ENCODE measurements at places on chromosomes 7 and 10.
A peak's percentile ranks its signal among the peaks of the same experiment; 100 is the strongest.

DNA sequence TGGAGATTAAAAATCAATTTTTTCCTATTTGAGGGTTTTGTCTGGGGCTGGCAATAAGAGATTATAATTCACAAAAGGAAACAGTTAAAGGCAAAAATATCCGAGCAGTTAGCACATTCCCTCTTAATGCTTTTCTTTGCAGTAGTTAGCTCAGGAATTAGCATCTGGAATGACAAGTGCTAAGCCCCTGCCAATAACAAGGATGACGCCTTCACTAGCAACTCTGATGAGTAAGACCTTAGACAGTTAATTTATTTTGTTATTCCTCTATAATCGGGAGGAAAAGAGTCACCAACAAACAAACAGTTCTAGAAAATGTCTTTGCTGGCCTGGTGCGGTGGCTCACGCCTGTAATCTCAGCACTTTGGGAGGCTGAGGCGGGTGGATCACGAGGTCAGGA lies 151.3 kb downstream of the TRIL start:
- no peak for DNase-seq

GRCh38 chr7:100396421-100396982 lies 23.2 kb downstream of the PILRA start:
- no peak for DNase-seq

DNA sequence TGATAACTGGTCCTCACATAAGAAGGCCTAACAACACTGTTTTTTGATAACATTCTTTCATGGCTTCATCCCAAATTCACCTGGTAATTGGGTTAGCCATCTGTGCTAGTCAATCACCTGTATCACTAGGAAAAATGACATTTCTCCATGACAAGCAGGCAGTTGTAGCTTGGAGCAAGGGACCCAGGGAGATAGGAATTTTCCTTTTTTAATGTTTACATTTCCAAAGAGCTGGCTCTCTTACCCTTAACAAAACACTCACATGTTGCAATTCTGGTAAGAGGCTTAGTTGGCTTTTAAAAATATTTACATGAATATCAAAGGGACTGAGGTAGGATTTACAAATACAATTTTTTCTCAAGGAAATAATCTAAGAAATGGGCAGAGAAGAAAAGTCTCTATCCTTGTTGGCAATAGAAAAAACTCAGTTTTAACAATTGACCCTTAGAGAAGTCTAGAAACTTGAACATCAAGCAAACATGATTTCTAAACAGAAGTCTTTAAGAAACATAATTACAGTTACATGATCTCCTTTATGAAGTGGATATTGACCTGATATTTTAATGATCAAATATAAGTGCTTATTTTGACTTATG lies 16.1 kb upstream of the AKR1C1 start:
- DNase-seq, result no peak

DNA sequence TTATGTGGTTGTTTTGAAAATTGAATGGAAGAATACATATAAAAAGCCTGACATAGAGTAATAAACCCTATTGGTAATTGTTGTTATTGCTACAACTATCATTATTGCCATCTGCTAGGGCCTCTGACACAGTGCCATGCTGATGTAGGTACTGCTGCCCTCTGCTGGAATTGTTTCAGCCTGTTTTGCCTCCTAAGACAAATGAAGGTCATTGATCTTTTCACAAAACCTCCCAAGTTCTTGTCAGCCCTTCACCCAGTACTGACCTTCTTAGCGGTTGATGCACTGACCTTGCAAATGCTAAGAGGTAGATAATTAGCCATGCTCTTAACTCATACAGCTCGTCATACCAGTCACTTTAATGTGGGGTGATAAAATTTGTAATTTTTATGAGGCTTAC lies 975.2 kb downstream of the SORCS1 start:
- no peak for DNase-seq

- DNase-seq, result no peak
Measured at GRCh38 chr7:1700536-1701333, 30.7 kb downstream of the ELFN1 start.

DNA sequence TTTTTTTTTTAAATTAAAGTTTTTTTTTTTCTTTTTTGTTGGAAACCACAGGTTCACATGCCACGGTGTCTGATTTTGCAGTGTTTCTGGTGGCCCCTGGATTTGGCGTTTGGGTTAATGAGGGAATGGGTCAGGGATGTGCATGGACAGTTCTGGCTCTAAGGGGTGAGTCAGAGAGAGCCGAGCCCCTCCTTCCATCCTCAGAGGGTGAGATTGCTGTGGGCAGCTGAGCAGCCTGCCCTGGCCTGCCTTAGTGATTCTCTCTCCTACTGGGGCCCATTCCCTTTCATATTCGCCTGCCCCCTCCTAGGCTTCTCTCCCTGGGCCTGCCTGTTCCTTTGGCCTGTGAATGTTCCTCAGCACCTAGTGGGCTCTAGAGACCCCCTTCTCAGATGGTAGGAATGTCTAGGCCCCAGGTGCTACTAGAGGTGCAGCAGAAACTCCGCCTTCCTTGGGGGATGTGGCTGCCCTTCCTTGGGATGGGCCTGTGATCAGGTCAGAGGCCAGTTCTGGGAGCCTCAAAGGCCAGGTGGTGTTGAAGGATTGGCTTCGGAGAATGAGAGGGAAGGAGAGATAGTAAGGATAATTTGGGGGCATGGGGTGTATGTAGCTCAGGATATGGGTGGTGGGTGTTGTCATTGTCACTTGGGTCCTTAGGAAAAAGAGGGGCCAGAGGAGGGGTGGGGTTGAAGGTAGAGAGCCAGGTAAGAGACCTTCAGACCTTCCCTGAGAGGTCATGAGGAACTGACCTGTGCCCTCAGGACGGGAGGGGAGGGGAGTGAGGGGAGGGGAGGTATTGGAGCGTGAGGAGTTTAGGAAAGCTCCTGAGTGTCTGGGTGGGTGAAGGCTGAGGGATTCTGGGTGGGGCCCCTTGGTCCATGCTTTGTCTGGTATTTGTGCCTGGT lies 19.8 kb downstream of the TSPAN14 start:
- no peak for DNase-seq

GRCh38 chr7:34277016-34277802 lies 371.9 kb downstream of the BMPER start:
- DNase-seq, result no peak

- no peak for DNase-seq
Measured at GRCh38 chr10:80205477-80206276, at the start of gene ANXA11. ANXA11 (minus strand) TSS chr10:80205537; CDS start chr10:80172861, 32,676 bp downstream.

DNA sequence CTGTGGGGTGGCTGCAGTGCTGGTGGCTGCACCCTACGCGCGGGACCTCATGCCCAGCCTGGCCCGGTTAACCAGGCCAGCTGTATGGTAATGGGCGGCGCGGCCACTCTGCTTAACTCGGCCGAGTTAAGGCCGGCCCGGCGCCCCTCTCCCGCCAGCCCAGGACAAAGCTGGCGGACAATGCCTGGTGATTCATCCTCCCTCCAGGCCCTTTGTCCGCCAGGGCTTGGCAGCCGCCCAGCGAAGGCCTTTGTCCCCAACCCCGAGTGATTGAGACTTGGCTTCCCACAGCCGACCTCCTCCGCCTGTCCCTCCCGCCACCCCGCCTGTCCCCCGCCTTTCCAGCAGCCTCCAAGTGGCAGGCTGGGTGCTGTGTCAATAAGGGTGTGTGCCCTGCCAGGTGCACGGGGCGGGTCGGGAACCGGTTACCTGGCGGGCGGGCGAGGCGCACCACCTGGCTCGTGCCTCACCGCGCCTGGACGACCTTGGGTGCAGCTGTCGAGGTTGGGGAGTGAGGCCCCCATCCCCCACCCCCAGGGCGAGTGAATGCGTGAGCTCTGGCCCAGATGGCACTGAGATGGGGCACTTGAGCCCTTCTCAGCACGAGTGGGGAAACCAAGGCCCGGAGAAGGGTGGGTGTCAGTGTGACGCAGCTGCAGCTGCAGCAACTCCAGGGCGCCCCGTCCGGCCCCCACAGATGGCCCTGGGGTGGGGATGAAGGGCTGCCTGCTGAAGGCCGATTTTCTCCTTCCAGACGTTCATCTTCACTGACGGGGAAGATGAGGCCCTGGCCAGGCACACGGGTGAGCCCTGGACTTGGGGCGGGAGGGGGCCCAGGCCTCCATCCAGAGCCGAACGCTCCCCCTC lies 4.6 kb downstream of the LFNG start:
- DNase-seq, result peak; percentile 78

GRCh38 chr7:36600869-36601530 lies 123.3 kb downstream of the AOAH start:
- no peak for DNase-seq

DNA sequence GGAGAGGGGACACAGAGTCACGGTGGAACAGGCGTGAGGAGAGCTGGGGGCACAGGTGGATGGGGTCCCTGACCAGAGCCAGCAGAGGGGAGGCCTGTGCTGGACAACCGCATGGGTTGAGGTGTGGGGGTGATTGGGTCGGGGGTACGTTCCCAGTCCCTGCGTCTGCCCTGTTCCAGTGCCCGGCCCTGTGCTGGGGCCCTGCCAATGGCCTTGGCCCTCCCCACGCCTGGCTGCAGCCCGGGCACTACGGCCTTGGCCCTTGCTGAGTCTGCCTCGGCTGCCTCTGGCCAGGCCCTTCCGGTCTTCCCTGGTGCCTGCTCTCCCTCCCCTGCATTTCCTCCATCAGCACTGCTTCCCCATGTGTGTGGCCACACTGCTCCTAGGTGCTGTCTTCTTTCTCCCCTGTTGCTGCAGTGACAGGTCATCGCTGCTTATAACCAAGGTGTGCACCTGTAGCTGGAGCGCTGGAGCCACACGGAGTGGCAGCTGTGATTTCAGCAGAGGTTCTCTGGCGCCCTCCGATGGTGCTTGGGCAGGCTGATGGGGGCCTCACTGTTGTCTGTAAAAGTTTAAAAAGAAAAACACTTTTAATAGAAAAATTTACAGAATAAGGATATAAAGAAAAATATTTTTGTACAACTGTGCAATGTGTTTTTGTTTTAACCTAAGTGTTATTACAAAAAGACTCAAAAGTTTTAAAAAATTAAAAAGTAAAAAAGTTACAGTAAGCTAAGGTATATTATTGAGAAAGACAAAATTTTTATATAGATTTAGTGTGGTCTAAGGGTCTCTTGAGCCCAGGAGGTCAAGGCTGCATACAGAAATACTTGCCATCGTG lies 45.2 kb upstream of the BHLHA15 start:
- DNase-seq, result no peak

DNA sequence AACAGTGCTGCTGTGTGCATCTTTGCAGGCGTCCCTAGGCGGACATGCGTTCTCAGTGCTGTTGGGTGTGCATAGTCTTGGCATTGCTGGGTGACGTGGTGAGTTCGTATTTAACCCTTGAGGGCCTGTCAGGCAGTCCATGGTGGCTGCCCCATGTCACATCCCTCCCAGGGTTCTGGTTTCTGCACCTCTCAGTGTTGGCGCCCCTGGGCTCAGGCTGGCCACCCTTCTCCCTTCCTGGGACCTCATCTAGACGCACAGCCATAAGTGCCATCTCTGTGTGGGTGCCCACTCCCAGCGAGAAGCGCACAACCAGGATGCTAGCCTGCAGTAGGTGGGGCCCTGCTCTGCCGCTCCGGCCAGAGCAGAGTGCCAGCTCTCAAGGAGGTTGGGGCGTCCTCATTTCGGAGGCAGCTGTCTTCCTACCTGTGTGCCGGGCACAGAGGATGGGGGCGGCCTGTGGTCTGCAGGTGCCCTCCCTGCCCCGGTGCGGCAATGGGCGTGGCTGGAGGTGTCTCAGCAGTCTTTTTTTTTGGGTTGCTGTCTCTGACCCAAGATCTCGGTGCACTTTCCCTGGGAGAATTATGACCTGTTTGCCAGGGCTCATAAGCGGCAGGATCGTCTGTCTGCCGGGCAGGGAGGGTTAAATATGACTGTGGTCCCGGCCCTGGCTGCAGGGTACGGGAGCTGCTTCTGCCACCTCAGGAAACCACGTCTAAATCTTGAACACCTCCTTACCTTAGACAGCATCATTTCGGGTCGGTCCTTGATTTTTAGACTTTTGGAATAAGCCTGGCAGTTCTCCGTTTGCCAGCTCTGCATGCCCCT lies 6.5 kb downstream of the INPP5A start:
- no peak for DNase-seq

- DNase-seq, result no peak
Measured at GRCh38 chr7:125253452-125254190, 324.0 kb upstream of the POT1 start.

- no peak for DNase-seq
Measured at GRCh38 chr7:130944997-130945396, 211.0 kb upstream of the KLF14 start.

- DNase-seq, result no peak
Measured at GRCh38 chr7:158924956-158925355, 68.6 kb downstream of the DYNC2I1 start.

GRCh38 chr10:59887972-59888640 lies 18.2 kb downstream of the CCDC6 start:
- no peak for DNase-seq

GRCh38 chr10:3031490-3031889 lies 35.9 kb upstream of the PFKP start:
- no peak for DNase-seq

GRCh38 chr7:105024734-105025133 lies 10.7 kb downstream of the KMT2E start:
- no peak for DNase-seq

- DNase-seq, result no peak
Measured at GRCh38 chr10:133241501-133242205, 4.0 kb downstream of the VENTX start.

GRCh38 chr10:18364987-18365775 lies 225.0 kb downstream of the CACNB2 start:
- DNase-seq, result no peak

DNA sequence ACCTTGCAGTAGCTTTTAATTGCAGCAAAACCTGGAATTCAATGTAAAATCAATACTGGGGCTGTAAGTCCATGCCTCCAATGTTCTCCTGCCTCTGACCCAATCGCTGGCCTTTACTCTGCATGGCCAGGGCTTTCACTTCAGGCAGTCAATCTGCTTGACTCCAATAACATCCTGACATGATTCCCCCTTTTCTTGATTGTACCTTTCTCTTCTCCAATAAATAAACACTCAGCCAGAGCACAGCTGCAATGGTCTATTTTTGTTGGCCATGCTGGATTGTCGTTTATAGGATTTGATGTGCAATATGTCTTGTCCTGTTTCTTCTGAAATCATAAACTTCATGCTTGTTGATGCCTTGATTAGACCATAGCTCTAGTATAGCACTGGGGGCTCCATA lies 97.8 kb upstream of the COL1A2 start:
- DNase-seq, result no peak

GRCh38 chr7:99601656-99602310 lies 3.7 kb downstream of the TMEM225B start:
- no peak for DNase-seq

GRCh38 chr10:119862524-119862923 lies 10.1 kb downstream of the MCMBP start:
- DNase-seq, result no peak

GRCh38 chr7:43118313-43118712 lies 5.9 kb downstream of the HECW1 start:
- DNase-seq, result no peak

All from C1 segment of cervical spinal cord (tissue), 14 donors.